ENCODE measurements at places on chromosomes 1 and 21.

GRCh38 chr1:111045033-111045722 is 81.5 kb upstream of the LRIF1 start:
- DNase-seq = no peak

DNA sequence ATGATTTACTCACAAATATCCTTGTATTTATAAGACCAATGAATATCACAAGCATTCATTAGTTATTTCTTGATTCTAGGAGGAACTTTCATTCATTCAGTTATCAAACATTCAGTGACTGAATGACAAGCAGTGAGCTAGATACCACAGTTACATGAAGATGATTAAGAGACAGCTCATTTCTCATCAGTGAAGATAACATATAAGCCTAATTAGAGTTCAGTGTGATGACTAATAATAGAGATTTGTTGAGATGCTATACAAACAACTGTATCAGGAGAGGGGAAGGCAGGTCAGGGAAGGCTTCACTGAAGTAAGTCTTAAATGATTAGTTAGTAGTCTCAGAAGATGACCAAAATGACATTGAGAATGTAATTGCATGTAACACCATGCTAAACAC is 14.6 kb upstream of the C1orf105 start:
- DNase-seq = no peak

GRCh38 chr21:46646541-46647154 is 11.2 kb downstream of the PRMT2 start:
- no peak for DNase-seq

DNA sequence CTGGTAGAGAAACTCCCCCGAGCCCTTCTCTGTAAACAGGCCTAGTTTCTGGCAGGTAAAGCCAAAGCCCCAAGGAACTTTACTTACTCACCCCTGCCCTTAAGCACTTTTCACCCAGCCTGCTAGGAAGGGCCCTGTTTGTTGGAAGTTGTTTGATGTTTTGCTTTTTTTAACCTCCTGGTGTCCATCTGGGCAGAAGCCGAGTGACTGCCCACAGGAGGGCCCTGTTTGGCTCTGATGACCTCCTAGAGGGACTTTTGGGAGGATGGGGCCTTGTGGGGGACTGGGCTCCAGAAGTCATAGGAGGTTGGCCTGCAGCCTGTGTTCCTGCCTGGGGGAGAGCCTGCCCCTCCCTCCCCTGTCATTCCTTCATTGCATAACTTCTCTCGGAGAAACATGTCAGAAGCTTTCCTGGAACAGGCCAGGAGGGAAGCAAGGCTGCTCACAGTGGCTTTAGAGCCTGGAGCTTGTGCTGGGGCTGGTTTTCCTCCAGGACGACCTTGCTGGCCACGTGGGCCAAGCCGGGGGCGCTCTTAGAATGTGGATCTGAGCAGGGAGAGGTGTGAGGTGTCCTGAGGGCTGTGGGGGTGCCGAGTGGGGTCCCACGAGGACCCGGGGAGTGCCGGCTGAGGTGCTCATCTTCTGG is 33.9 kb downstream of the COQ8A start:
- DNase-seq = peak; percentile 52

- DNase-seq = no peak
Measured at GRCh38 chr1:162856260-162856659, 4.7 kb downstream of the CCDC190 start.

DNA sequence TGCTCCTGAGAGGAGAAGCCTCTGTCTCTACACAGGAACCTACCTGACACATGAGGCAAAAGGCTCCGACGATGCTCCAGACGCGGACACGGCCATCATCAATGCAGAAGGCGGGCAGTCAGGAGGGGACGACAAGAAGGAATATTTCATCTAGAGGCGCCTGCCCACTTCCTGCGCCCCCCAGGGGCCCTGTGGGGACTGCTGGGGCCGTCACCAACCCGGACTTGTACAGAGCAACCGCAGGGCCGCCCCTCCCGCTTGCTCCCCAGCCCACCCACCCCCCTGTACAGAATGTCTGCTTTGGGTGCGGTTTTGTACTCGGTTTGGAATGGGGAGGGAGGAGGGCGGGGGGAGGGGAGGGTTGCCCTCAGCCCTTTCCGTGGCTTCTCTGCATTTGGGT is 3.9 kb upstream of the ACKR1 start:
- DNase-seq = no peak

- DNase-seq = no peak
Measured at GRCh38 chr1:223652436-223652941, 13.0 kb downstream of the CAPN8 start.

- DNase-seq = no peak
Measured at GRCh38 chr1:224219612-224220059, 36.6 kb downstream of the DEGS1 start.

- no peak for DNase-seq
Measured at GRCh38 chr1:20604678-20605077, 15.8 kb downstream of the CDA start.

- DNase-seq = no peak
Measured at GRCh38 chr1:167548059-167548932, 5.3 kb downstream of the CREG1 start.

DNA sequence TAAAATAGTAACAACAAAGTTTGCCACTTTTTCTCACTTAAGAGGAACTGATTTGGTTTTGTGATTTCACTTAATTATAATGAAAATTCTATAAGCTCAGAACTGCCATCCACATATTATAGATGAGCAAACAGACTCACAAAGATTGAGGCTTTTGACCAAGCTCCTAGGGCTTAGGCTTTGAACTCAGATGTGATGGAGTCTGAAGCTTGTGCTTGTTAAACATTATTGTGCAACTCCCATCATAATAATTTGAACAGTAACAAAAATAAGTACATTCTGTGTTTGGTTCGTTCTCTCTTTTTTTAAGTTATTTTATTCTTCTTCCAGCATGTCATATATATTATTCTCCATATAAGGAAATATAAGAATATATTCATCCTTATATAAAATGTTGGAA is 403.4 kb downstream of the PTPRC start:
- DNase-seq = no peak

- DNase-seq = no peak
Measured at GRCh38 chr1:229897501-229897900, 169.5 kb upstream of the GALNT2 start.

DNA sequence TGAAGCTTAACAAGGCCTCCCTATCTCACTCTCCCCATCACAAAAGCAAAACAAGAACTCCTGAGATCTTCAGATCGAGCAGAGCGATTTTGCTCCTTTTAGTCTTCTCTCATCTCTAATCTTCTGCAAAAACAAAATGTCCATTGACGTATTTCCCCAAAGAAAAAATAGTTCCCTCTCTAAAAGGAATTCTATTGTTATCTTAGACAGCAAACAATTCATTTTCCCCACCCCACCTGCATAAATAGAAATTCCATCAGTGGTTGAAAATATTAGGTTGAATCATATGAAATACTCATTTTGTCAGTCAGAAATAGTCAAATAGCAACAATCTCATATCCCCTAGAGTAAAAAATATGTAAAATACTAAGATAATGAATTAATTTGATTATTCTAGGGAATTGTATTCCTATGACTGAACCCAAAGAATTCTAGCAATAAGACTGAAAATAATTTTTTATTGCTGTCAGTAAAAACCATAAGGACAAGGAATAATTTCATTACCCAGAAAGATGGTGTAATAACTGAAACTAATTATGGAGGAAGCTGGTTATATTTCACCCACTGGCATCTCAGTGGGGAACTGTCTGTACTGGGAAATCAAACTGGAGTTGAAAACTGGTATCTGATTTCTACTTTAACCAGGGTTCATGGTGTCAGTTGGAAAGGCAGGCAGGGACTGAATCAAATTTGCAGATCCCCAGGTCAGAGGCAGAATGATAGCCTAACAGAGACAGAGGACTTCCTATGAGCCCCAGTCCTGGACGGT is 51.3 kb downstream of the RHOU start:
- DNase-seq = no peak

- no peak for DNase-seq
Measured at GRCh38 chr1:16981269-16981849, 939 bp upstream of the MFAP2 start.

GRCh38 chr21:46092026-46092764 is 5.7 kb upstream of the COL6A2 start:
- peak; percentile 60 for DNase-seq

DNA sequence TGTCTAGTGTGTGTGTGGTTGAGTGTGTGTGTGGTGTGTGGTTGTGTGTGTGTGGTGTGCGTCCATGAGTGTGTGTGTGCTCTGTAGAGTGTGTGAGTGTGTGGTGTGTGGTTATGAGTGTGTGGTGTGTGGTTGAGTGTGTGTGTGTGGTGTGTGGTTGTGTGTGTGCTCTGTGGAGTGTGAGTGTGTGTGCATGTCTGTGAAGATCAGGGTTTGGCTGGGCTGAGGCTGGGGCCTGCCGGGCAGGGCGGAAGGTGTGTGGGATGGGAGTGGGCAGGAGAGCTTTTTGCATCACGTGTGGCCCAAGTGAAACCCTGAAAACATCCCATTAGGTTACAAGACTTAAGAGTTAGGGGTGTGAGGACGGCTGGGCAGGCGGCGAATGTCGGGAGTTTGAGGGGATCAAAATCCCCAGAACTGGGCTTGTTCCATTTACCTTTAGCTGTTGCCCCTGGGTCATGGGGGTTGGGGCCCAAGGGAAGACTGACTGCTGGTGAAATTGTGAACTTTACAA is 2.9 kb upstream of the FCMR start:
- DNase-seq = no peak

- DNase-seq = no peak
Measured at GRCh38 chr21:29148530-29148929, 18.1 kb downstream of the MAP3K7CL start.

GRCh38 chr1:94036730-94037129 is 84.2 kb downstream of the ABCA4 start:
- no peak for DNase-seq

DNA sequence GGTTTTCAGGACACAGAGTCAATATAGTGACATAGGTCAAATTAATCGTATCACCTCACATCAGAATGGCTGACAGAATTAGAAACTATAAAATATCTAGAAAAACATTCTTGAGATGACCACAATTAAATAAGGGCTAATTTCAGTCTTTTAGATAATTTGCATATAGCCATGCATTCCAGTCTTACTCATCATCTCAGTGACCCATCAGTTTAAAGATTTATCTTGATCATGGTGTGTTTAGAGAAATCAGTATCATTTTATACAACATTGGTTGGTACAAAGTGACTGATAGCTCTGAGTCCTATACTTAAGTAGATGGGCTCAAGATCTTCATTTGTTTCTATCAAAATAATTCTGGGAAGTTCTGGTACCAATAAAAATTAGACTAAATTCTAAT is 262.3 kb upstream of the SNX7 start:
- DNase-seq = no peak

- DNase-seq = no peak
Measured at GRCh38 chr1:240074422-240074821, 17.3 kb upstream of the FMN2 start.

DNA sequence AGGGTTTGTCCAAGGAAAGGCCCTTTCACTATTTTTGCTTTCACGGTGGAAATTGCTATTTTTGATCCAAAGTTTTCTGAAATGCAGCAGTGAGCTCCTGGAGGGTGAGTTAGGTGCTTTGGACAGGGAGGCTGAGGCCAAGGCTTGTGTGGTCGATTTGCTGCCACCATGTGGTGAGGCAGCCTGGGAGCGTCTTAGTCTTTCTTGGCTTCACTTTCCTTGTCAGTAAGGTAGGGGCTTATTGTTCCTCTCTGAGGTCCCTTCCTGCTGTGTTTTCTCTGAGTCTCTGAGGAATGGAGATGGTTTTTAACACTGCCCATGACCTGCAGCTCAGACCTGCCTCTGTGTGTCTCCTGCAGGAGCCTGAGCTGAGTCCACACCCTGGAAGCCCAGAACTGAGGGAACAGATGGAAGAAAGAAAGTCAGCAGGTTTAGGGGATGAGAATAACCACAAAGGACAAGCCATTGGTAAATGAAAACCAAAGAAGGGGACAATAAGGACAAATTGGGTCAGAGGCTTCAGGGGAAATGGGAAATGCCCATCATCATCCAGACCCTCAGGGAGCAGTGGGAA is 20.1 kb upstream of the S100A10 start:
- no peak for DNase-seq

DNA sequence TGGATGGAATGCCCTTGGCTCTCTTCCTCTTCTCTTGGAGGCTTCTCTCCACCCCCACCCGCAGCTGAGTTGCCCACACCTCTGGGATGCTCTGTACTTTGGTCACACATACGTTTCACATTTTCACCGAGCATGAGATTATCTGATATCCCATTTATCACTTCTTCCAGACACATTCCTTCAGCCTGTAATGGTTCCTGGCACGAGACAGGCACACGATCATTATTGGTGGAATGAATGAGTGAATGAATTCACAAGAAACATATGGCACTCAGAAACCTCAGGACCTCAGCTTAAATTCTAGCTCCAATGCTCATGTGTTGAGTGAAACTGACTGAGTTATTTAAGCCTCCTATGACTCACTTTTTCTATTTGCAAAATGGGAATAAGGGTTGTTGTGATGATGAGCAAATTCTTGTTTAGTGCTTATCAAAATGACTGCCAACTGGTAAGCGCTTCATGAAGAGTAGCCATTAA is 242.7 kb upstream of the JUN start:
- DNase-seq = no peak

- no peak for DNase-seq
Measured at GRCh38 chr21:42376338-42376982, 10.1 kb upstream of the TFF1 start.

- DNase-seq = no peak
Measured at GRCh38 chr1:243312952-243313634, 57.3 kb downstream of the SDCCAG8 start.

DNA sequence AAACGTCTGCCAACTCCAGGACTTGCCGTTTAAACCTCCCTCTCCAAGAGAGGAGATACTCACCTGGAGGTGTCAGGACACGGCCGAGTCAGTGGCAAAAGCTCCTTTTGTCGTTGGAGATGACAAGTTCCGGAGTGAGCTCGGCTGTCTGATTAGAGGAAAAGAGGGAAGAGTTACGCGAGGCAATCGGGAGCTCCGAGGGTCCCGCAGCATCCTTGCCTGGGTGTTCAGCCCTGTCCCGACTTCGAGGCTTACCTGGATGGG is 497 bp downstream of the ID3 start:
- DNase-seq = no peak

DNA sequence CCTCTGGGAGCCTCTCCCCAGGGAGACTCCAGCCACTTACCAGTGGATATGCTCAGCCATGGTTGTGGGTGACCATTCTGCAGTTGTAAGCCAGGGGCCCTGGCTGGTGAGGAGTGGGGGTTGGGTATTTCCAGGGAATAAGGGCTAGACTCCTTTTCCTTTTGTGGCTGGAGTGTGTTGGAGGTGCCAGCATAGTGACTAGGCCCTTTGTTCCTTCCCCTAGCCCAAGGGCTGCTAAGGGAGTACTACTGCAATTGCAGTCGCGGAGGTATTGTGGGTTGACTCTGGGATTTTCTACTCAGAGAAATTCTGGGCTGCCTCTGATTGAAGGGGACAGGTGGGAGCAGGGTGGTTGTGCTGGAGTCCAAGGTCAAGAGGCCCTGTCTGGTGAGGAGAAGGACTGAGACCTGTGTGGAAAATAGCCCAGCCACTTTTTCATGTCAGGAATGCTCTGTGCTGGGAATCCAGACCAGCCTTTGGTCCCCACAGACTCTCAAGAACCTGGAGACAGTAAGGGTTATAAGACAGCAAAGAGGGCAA is 43.1 kb downstream of the MROH9 start:
- no peak for DNase-seq
